ENCODE measurements at places on chromosomes 2 and 18.

DNA sequence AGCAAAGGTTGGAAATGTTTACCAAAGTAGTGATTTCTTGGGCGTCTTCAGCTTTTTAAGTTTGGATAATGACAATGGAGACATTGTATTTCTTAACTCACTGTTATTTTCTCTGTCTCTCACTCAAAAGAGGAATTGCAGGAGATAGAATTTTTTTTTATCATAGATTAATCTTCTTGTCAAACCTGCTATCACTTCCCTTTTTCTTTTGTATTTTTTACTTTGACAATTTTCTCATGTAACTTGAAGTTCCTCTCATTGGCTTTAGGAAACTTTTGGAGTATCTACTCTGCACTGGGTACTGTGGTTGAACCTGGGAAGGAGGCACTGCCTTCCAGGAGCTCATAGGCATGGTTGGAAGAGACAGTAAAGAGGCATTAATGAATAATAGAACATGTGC lies 489.1 kb downstream of the CNTNAP5 start:
- DNase-seq = peak; percentile 32

DNA sequence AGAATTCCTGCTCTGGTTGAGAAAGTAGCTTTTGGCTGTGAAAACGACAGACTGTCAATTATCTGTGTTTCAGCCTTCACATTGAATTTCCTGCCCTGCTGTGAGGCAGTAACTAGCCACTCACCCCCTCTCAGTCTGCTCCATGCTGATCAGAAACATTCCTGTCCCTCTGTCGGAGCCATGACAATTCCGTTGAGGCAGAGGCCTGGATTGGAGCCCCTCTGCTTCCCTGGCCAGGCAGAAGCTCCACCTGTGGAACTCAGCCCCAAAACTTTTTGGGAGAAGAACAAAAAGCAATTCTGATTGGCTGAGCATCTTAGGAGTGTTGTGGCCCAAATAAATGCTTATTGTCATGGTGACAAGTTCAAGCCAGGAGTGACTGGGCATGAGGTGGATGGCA lies 60.0 kb downstream of the APOB start:
- no peak for DNase-seq

DNA sequence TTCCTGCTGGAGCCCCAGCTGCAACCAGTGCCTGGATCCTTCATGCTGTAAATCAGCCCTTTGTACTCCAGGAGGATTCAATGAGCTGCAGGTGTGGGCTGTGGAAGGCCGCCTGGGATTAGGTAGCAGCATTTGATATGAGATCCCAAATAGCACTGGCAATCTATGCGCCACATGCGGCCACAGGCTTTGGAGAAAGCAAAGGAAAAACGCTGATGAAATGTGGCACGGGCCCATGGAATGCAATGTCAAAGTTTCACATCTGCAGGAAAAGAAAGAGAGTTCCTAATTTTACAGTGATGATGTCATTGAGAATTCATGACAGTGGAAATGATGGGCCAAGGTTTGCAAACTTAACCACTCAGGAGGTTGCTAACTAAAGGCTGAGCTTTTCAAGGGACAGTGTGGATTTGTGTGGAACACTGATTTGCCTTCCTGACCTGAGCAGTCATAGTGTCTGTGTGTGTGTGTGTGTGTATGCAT lies 216.4 kb upstream of the OSR1 start:
- no peak for DNase-seq

DNA sequence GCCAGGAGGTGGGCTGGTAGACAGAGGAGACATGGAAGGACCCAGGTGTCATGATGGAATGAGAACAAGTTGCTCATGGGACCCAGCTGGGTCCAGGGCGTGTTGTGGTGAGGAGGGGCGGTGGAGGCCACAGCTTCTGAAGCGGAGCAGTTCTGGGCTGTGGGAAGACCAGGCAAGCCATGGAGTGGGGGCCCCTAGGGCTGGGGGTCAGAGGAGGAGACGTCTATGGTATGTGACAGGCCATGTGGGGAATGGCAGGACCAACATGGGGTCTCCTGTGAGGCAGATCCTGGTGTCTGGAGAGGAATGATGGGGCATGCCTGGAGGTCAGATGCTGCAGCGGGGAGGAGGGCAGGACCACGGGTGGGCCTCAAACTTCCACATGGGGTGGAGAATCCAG lies 16.9 kb downstream of the MYO7B start:
- DNase-seq = no peak

DNA sequence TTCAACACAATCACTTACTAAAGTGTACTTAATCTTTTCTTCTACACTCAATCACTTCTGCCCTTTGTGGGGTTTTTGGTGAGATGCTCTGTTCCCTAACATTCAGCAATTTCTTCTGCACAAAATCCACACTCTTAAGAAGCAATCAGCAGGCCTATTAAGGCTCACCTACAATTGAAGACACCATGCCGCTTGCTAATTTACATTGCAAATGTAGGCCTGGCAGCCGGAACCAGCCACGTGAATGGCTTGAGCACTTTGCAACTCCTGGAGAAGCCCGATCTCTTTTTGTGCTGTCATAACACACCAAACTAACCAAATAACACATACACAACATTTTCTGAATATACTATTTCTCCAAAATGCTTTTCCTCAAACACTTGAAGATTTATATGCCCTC lies 66.3 kb downstream of the NYAP2 start:
- no peak for DNase-seq

DNA sequence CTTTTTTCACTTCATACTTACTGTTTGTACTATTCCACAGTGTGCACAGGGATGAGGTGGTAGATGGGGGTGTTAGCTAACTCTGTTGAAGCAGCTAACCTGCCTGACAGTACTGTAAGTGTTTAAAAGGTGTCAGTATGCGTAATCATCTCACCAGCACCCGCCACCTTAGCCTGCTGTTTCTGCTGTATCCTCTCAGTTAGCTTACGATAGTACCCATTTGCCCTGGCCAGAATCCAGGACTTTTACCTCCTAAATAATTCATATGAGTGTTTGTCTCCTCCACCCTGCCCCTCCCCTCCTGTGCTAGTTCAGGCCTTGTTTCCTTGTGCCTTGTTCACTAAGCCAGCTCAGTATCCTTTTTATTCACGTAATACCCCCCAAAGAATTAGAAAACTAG lies 34.2 kb downstream of the TRAPPC12 start:
- no peak for DNase-seq

Data from common myeloid progenitor, CD34-positive (primary cell).